ENCODE measurements at places on chromosomes 4 and X. TPM values are rescaled to one million over a fixed set of nuclear protein-coding genes. Genes with fewer than 3 reads are reported as not detected.

DNA sequence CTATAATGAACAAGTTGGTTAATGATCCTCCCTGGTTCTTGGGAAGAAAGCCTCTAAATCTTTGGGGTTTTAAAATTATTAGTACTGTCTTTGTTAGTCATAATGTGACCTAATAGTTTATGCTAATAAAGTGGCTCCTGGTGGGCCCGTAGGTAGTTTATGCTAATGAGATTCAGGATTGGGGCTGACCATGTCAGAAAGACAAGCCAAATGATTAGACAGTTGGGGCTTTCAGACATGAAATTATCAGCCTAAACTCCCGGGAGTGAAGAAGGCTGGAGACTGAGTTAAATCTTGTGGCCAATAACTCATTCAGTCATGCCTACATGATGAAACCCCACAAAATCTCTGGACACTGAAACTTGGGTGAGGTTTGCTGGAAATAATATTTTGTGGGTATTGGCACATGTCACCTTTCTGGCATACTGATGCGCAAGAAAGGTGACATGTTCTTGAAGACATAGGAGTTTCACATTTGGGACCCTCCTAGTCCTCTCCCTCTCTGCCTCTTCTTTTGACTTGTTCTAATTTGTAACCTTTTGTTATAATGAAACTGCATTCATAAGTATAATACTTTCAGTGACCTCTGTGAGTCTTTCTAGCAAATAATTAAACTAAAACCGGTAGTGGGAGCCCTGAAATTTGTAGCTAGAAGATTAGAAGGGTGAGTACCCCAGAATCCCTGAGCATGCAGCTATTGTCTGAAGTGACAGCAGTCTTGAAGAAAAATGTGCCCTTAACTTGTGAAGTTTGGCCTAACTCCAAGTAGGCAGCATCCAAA lies 196.8 kb upstream of the FSTL5 start:
- no peak overlapping the region for H3K4me3 ChIP-seq
- H3K27me3 ChIP-seq = no peaks in the 10 kb centered on the region
- no peaks in the 10 kb centered on the region for H3K4me1 ChIP-seq
- H3K36me3 ChIP-seq = no peaks in the 10 kb centered on the region
- no peak for DNase-seq

GRCh38 chrX:154021131-154021611 lies 1.5 kb upstream of the IRAK1 start:
- DNase-seq = no peak
- H3K27me3 ChIP-seq = no peaks in the 10 kb centered on the region
- no peak overlapping the region for H3K27ac ChIP-seq
- no peaks in the 10 kb centered on the region for H3K4me1 ChIP-seq
- H3K4me3 ChIP-seq = no peak overlapping the region

DNA sequence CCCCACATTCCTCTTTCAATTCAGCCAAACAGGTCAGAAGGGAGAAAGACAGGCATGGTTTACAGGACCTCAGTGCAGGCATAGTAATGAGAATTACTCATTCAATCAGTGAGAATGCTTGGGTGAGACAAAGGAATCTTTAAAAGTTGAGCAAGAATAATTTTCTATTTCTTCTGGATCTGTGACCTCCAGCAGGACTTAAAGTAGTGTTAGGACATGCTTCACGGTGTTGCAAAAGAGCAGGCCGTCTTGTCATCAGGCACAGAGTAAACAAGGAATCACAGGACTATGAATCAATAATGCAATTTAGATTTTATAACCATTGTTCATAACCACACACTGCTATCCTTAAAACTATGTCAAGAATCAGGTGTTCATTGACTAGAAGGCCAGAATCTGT lies 130.6 kb upstream of the GLRA2 start:
- H3K27ac ChIP-seq = no peak overlapping the region
- H3K36me3 ChIP-seq = no peaks in the 10 kb centered on the region
- H3K4me3 ChIP-seq = no peak overlapping the region
- H3K27me3 ChIP-seq = no peaks in the 10 kb centered on the region
- H3K4me1 ChIP-seq = no peaks in the 10 kb centered on the region

GRCh38 chr4:80115368-80116181 lies 42.5 kb upstream of the ANTXR2 start:
- H3K4me1 ChIP-seq = no peaks in the 10 kb centered on the region
- H3K27ac ChIP-seq = no peak overlapping the region
- no peak overlapping the region for H3K4me3 ChIP-seq
- H3K27me3 ChIP-seq = no peaks in the 10 kb centered on the region
- no peak for DNase-seq

DNA sequence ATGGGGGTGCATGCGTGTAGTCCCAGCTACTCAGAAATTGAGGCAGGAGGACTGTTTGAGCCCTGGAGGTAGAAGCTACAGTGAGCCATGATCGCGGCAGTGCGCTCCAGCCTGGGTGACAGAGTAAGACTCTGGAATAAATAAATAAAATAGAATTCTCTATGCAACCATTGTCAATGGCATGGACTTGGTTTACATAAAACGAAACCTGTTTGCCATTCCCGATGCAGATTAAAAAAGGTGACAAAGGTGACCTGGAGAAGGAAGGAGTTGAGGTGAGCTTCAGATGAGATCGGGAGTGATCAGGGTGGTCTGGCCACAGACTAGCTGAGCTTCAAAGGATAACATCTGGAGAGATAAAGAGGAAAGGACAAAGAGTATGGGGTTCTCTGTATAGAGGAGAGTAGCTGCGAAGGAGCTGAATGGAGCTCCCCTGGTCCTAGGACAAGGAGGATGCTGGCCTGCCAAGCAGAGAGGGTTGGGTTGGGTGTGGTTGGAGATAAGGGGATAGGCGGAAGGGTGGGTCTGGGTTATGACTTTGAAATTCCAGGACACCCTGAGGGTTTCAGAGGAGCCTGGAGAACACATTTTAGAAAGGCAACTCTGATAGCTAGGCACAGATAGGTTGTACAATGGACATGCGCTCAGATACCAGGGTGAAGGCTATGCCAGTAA lies 98.6 kb downstream of the RBM47 start:
- no peak for DNase-seq
- H3K4me1 ChIP-seq = peaks cover 1% of the 10 kb centered on the region
- H3K27me3 ChIP-seq = no peaks in the 10 kb centered on the region
- no peak overlapping the region for H3K4me3 ChIP-seq

DNA sequence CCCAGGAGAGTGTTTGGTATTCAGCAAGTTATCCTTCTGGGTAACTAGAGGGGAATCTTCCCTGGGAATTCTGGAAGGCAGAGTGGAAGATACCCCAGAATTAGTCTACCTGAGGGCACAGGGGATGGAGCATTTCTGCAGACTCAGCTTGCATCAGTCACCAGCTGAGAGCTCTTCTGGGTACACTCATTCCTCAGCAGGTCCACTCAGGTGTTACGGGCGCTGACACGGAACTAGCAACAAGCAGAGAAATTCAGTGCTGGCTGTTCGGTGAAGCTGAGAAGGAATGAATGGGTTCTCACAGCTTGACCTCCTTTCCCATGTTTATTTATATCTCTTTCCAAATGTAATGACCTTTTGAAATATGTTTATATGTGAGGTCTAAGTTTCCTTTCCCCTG lies 106.0 kb upstream of the PNPLA4 start:
- no peak overlapping the region for H3K4me3 ChIP-seq
- DNase-seq = no peak
- H3K36me3 ChIP-seq = no peaks in the 10 kb centered on the region
- H3K27me3 ChIP-seq = no peaks in the 10 kb centered on the region
- no peaks in the 10 kb centered on the region for H3K4me1 ChIP-seq
- H3K27ac ChIP-seq = no peak overlapping the region

GRCh38 chrX:152893980-152894610 lies 3.8 kb upstream of the ZNF185 start:
- no peaks in the 10 kb centered on the region for H3K4me1 ChIP-seq
- no peaks in the 10 kb centered on the region for H3K36me3 ChIP-seq
- no peak for DNase-seq
- no peak overlapping the region for H3K4me3 ChIP-seq
- no peak overlapping the region for H3K27ac ChIP-seq
- H3K27me3 ChIP-seq = no peaks in the 10 kb centered on the region

- H3K27me3 ChIP-seq = no peaks in the 10 kb centered on the region
- DNase-seq = no peak
- no peaks in the 10 kb centered on the region for H3K4me1 ChIP-seq
- H3K27ac ChIP-seq = no peak overlapping the region
- H3K4me3 ChIP-seq = no peak overlapping the region
Observed at GRCh38 chr4:87950936-87951511, 24.5 kb upstream of the SPP1 start.

DNA sequence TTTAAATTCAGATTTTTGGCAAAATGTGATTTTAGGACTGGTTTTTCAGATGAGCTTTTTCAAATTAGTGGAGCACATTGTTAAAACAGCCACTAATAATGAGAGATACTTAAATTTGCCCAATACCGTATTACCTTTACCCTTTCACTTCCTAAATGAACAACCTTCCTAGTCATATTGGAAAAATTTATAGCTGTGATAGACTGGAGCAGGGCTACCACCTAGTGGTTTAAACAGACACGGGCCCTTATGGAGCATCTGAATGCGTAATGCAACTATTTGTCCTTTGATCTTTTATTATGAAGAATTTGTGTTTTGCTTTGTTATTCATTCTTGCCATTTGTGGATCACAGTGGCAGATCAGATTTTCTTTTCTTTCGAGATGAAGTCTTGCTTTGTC lies 72.7 kb downstream of the KDM6A start:
- H3K27ac ChIP-seq = no peak overlapping the region
- H3K4me3 ChIP-seq = no peak overlapping the region
- H3K4me1 ChIP-seq = no peaks in the 10 kb centered on the region
- no peaks in the 10 kb centered on the region for H3K36me3 ChIP-seq
- no peak for DNase-seq
- no peaks in the 10 kb centered on the region for H3K27me3 ChIP-seq

DNA sequence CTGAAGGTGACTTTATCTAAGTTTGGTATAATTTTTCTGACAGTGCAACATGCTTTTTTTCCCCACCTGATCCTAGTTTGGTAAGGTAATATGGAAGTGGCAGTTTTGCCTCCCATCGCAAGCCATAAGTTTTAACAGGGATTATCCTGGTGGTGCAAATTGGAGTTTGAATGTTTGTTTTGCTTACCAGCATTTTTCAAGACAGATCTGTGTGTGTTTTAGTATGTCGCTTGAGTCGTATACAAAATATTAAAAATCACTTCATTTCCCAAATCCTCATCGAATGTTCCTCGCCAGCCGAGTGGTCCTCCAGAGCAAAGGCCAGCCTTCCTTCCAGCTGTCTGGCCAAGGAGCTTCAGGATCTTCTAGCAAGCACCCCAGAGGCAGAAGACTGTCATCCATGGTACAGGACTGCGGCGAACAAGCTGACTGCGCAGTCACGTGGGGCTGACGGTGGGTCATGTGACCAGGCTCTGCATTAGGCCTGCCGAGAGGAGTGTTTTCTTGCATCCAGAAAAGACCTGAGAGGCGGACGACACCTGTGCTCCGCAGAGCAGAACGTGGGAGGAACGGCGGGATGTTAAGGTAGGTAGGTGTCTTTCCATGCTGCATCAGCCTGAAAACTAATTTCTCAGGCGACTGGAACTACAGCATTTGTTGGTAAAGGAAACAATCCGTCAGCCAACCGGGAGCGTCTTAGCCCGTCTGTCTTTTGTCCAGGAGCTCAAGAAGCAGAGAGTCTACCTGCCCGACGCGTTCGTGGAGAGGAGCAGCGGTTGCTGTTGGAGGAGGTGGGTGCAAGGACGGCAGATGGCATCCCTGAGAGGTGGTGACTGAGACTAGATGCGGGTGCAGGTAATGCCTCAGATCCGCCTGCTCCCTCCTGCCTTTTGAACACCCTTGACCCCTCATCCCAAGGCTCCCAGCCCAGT lies at the start of gene GPRASP3:
TSS of gene GPRASP3 (plus strand) at position 507 of the 932 bp plus-strand sequence. CDS start 28,253 bp downstream, outside the sequence.
- H3K27ac ChIP-seq = no peak within 1 kb of the TSS
- peak; percentile 74 for DNase-seq
- H3K4me3 ChIP-seq = peak within 1 kb of the TSS; percentile 33
- H3K36me3 ChIP-seq = no peaks in the 10 kb centered on the region

DNA sequence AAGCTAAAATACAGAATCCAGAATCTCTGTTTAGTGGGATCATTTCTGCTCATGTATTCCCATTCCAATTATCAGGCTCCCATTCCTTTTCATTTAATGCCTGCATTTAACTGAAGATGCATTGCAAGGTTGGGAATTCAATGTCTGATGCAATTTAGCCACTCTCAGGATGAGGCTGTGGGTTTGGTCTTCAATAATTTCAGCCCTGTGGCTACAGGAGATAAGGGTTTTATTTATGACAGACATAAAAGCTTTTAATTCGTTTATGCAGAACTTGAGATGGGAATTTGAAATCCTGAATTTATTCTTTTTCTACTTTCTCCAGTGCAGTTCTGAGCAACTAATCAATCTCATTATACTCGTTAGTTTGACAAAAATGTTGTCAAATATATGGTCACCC lies 1225.9 kb downstream of the PCDH18 start:
- H3K36me3 ChIP-seq = no peaks in the 10 kb centered on the region
- H3K27ac ChIP-seq = no peak overlapping the region
- H3K27me3 ChIP-seq = no peaks in the 10 kb centered on the region

DNA sequence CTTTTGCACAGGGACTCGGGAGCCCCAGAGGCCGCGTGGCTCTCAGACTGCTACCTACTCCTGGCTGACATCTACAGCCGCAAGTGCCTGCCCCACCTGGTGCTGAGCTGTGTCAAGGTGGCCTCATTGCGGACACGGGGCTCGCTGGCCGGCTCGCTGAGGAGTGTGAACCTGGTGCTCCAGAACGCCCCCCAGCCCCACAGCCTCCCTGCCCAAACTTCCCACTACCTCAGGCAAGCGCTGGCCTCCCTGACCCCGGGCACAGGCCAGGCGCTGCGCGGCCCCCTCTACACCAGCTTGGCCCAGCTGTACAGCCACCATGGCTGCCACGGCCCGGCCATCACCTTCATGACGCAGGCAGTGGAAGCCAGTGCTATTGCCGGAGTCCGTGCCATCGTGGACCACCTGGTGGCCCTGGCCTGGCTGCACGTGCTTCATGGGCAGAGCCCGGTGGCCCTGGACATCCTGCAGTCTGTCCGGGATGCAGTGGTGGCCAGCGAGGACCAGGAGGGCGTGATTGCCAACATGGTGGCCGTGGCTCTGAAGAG lies 28.8 kb downstream of the SH3TC1 start:
- peaks cover 12% of the 10 kb centered on the region for H3K4me1 ChIP-seq
- no peaks in the 10 kb centered on the region for H3K27me3 ChIP-seq
- no peak overlapping the region for H3K4me3 ChIP-seq
- no peak overlapping the region for H3K27ac ChIP-seq
- no peak for DNase-seq

GRCh38 chr4:88734403-88734949 lies 36.8 kb upstream of the NAP1L5 start:
- no peak overlapping the region for H3K4me3 ChIP-seq
- H3K4me1 ChIP-seq = peaks cover 17% of the 10 kb centered on the region
- no peak overlapping the region for H3K27ac ChIP-seq
- H3K36me3 ChIP-seq = no peaks in the 10 kb centered on the region
- H3K27me3 ChIP-seq = no peaks in the 10 kb centered on the region

GRCh38 chr4:19033816-19034733 lies 1012.5 kb upstream of the LCORL start:
- no peaks in the 10 kb centered on the region for H3K4me1 ChIP-seq
- H3K4me3 ChIP-seq = no peak overlapping the region
- H3K27me3 ChIP-seq = no peaks in the 10 kb centered on the region

- no peak for DNase-seq
- H3K4me1 ChIP-seq = no peaks in the 10 kb centered on the region
- no peaks in the 10 kb centered on the region for H3K36me3 ChIP-seq
- H3K27me3 ChIP-seq = no peaks in the 10 kb centered on the region
- H3K27ac ChIP-seq = no peak overlapping the region
Observed at GRCh38 chr4:73943555-73943954, 38.3 kb downstream of the PF4 start.

Gene NKX1-1
- total RNA-seq = not detected

Gene PABPC5
- 4.8 TPM for total RNA-seq

Gene RIPPLY1
- total RNA-seq = not detected

Gene TCEAL7
- 21.0 TPM for total RNA-seq

Gene PAGE5
- total RNA-seq = not detected

Gene TEX13B
- not detected for total RNA-seq
